Purkinje cell (primary cell): ENCODE measurements at places on chromosomes 12 and 14. TPM values are rescaled to one million over a fixed set of nuclear protein-coding genes. Genes with fewer than 3 reads are reported as not detected.

LTB4R2 gene
- 0.86 TPM in 1 of 2 replicates, not detected in the other for polyA plus RNA-seq

RDH12 gene
- 17.1 and 21.6 TPM in 2 replicates for polyA plus RNA-seq

AQP6 gene
- polyA plus RNA-seq, result 0.12 TPM in 1 of 2 replicates, not detected in the other

OAS1 gene
- 0.58 TPM in 1 of 2 replicates, not detected in the other for polyA plus RNA-seq

PZP gene
- polyA plus RNA-seq, result 3.2 TPM in 1 of 2 replicates, not detected in the other

PRKCH gene
- polyA plus RNA-seq, result 1.3 and 1.8 TPM in 2 replicates

PCBP2 gene
- polyA plus RNA-seq, result 111 and 125 TPM in 2 replicates

CCDC198 gene
- 1.4 TPM in 1 of 2 replicates, not detected in the other for polyA plus RNA-seq

HOXC12 gene
- not detected in 2 replicates for polyA plus RNA-seq

USP15 gene
- polyA plus RNA-seq, result 140 and 144 TPM in 2 replicates

IAPP gene
- not detected in 2 replicates for polyA plus RNA-seq

SYNE3 gene
- polyA plus RNA-seq, result 0.97 and 1.6 TPM in 2 replicates

RNU6-7 gene
- not detected in 2 replicates for polyA plus RNA-seq

ZNF385A gene
- polyA plus RNA-seq, result 6.1 and 12.1 TPM in 2 replicates

NAB2 gene
- 0.76 and 2.1 TPM in 2 replicates for polyA plus RNA-seq

KCNC2 gene
- 8.1 TPM in 1 of 2 replicates, not detected in the other for polyA plus RNA-seq

TMEM30B gene
- polyA plus RNA-seq, result not detected in 2 replicates

SOX5 gene
- polyA plus RNA-seq, result 19.0 and 19.5 TPM in 2 replicates

RD3L gene
- polyA plus RNA-seq, result 3.6 and 6.3 TPM in 2 replicates

OASL gene
- polyA plus RNA-seq, result 0.22 TPM in 1 of 2 replicates, not detected in the other

FOXA1 gene
- not detected in 2 replicates for polyA plus RNA-seq

TRHDE gene
- 3.8 TPM in 2 replicates for polyA plus RNA-seq

PPP1R36 gene
- 0.19 TPM in 1 of 2 replicates, not detected in the other for polyA plus RNA-seq

APOF gene
- polyA plus RNA-seq, result 0.32 TPM in 1 of 2 replicates, not detected in the other

PKP2 gene
- 0.42 and 0.48 TPM in 2 replicates for polyA plus RNA-seq

MYF6 gene
- polyA plus RNA-seq, result not detected in 2 replicates

FOXN3 gene
- 12.5 and 17.1 TPM in 2 replicates for polyA plus RNA-seq

DPPA3 gene
- polyA plus RNA-seq, result not detected in 2 replicates

ITGA5 gene
- polyA plus RNA-seq, result 1.4 and 3.8 TPM in 2 replicates

PEBP1 gene
- polyA plus RNA-seq, result 1,525 and 1,751 TPM in 2 replicates

ENTPD5 gene
- 2.2 and 3.9 TPM in 2 replicates for polyA plus RNA-seq

GALNT4 gene
- 0.08 and 0.50 TPM in 2 replicates for polyA plus RNA-seq

CDK2 gene
- polyA plus RNA-seq, result 0.31 TPM in 1 of 2 replicates, not detected in the other

ANO2 gene
- not detected in 2 replicates for polyA plus RNA-seq

PCED1B gene
- not detected in 2 replicates for polyA plus RNA-seq

HHIPL1 gene
- 0.22 and 1.2 TPM in 2 replicates for polyA plus RNA-seq

CSRNP2 gene
- 37.9 and 39.7 TPM in 2 replicates for polyA plus RNA-seq

EEF1AKMT3 gene
- polyA plus RNA-seq, result 2.8 TPM in 1 of 2 replicates, not detected in the other

EID3 gene
- 3.8 and 6.9 TPM in 2 replicates for polyA plus RNA-seq

EDDM3A gene
- polyA plus RNA-seq, result not detected in 2 replicates

TMEM233 gene
- polyA plus RNA-seq, result 4.9 TPM in 1 of 2 replicates, not detected in the other

PAX9 gene
- polyA plus RNA-seq, result 0.07 TPM in 1 of 2 replicates, not detected in the other

LRTM2 gene
- polyA plus RNA-seq, result 0.08 TPM in 1 of 2 replicates, not detected in the other

KRT79 gene
- polyA plus RNA-seq, result 0.81 TPM in 1 of 2 replicates, not detected in the other

IKZF4 gene
- polyA plus RNA-seq, result 1.0 and 2.1 TPM in 2 replicates

MTA1 gene
- polyA plus RNA-seq, result 2.0 and 2.6 TPM in 2 replicates

NEDD8 gene
- polyA plus RNA-seq, result 1,309 and 1,370 TPM in 2 replicates

GLIPR1L1 gene
- 3.4 and 4.4 TPM in 2 replicates for polyA plus RNA-seq

MMP19 gene
- not detected in 2 replicates for polyA plus RNA-seq

CCDC88C gene
- polyA plus RNA-seq, result 0.17 and 0.41 TPM in 2 replicates

NGB gene
- 0.59 TPM in 1 of 2 replicates, not detected in the other for polyA plus RNA-seq

ADCY6 gene
- 0.43 and 0.48 TPM in 2 replicates for polyA plus RNA-seq

TBX3 gene
- polyA plus RNA-seq, result 0.88 TPM in 1 of 2 replicates, not detected in the other

SLC17A8 gene
- 0.48 TPM in 1 of 2 replicates, not detected in the other for polyA plus RNA-seq

FIGNL2 gene
- polyA plus RNA-seq, result not detected in 2 replicates

CCDC197 gene
- polyA plus RNA-seq, result not detected in 2 replicates

CCDC177 gene
- polyA plus RNA-seq, result 0.13 TPM in 1 of 2 replicates, not detected in the other

FAM186B gene
- polyA plus RNA-seq, result 0.24 TPM in 1 of 2 replicates, not detected in the other

LRRK2 gene
- 9.5 and 12.6 TPM in 2 replicates for polyA plus RNA-seq
